ENCODE measurements at places on chromosomes 12 and 14.

DNA sequence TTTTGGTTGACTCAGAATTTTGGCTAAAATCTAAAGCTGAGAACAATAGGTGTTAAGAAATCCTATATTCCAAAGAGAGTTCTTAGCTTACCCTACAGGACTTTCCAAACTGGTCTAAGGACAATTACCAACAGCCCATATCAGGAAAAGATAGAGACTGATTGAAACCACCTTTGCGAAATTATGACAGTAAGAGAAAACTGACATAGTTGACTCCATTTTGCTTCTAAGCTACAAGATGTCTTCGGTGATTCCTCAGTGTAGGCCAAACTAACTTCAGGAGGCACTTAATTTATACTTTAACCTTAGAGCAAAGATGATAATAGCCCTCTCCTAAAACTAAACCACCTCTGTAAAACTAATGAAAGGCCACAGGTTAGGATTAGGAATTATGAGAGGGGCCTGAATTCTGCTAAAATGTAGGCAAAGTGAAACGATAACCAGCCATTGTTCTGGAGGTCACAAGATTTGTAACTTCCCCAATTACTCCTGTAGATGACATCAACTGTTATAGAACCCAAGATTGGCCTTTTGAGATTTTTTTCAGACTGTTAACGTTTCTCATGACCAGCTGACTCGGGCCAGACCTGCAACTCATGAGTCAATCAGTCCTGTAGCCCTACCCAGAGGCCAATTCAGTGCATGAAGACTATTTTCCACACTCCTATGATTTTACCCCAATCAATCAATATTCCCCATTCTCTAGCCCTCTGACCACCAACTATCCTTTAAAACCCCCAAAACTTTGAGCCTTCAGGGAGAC, 43.0 kb downstream of the KLRG1 start:
- no peaks in the 10 kb centered on the region for H3K4me1 ChIP-seq
- H3K4me3 ChIP-seq: no peak overlapping the region
- no peak overlapping the region for H3K27ac ChIP-seq
- H3K36me3 ChIP-seq: no peaks in the 10 kb centered on the region
- DNase-seq: no peak
- no peaks in the 10 kb centered on the region for H3K27me3 ChIP-seq

DNA sequence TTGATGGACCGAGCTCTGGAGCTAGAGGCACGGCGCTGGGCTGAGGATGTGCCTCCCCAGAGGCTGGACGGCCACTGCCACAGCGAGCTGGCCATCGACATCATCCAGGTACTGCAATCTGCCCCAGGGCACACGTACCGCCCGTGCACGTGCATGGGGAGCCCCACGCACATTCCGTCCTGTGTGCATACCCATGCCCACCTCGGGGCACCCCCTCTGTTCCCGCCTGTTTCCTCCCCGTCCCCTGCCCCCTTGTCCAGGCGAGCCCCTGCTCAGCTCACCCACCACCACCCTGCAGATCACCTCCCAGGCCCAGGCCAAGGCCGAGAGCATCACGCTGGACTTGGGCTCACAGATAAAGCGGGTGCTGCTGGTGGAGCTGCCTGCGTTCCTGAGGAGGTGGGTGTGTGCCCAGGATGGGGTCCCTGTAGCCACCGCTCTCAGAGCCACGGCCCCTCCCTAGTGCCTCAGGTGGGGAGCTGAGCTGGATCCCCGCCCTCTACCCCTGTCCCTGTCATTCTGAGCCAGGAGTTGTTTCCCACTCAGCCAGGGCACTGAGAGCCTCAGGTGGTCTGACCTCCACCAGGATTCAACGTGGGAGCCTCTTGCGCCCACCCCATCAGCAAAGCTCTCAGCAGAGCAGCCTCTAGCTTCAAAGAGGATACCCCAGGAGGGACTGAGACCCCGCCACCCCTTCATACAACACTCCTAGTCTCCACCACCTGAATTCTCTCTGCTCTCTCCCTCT, 6.9 kb downstream of the TNFAIP2 start:
- H3K27me3 ChIP-seq: peaks cover 25% of the 10 kb centered on the region
- H3K36me3 ChIP-seq: peaks cover 6% of the 10 kb centered on the region

DNA sequence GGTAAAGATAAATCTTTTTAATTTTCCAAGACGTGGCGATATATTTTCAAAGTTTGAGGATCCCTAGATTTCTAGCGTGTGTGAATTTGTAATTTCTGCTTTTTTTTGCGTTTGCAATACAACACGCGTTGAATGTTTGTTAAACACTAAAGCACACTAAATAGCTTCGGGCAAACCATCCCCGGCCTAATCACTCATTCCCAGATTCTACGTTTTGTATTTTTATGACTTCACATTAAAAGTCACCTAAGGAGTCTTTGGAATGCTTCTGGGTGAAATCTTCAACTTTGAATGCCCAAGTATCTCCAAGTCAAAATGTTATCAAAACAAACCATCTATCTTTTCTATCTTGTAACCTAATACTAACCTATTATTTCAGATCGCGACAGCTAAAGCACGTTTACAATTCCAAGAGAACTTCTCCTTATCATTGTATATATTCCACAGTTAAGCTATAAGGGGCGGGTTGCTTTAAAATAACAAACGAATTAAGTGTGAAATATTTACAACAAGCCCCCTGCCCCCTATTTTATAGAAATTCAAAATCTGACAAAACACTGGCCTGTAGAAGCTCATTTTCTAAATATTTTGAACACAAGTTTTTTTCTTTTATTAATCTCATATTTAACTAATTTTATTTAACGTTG, 1.1 kb downstream of the ALX1 start:
- peaks cover 8% of the 10 kb centered on the region for H3K4me1 ChIP-seq
- H3K27me3 ChIP-seq: peaks cover 36% of the 10 kb centered on the region
- H3K27ac ChIP-seq: no peak overlapping the region
- H3K36me3 ChIP-seq: no peaks in the 10 kb centered on the region
- peak overlapping the region; percentile 68 for H3K4me3 ChIP-seq
- no peak for DNase-seq

- DNase-seq: peak; percentile 51
- no peaks in the 10 kb centered on the region for H3K27me3 ChIP-seq
- H3K4me1 ChIP-seq: no peaks in the 10 kb centered on the region
- no peaks in the 10 kb centered on the region for H3K36me3 ChIP-seq
- no peak overlapping the region for H3K27ac ChIP-seq
Measured at GRCh38 chr14:86221000-86221399, 691.1 kb downstream of the FLRT2 start.

- H3K36me3 ChIP-seq: no peaks in the 10 kb centered on the region
- no peak overlapping the region for H3K27ac ChIP-seq
- 0 out of 2 replicates have a peak, but pooled peaks cover 3% of the 10 kb centered on the region for H3K27me3 ChIP-seq
- no peak overlapping the region for H3K4me3 ChIP-seq
- H3K4me1 ChIP-seq: peaks cover 8% of the 10 kb centered on the region
- no peak for DNase-seq
Measured at GRCh38 chr12:117113231-117113630, 14.0 kb upstream of the TESC start.

DNA sequence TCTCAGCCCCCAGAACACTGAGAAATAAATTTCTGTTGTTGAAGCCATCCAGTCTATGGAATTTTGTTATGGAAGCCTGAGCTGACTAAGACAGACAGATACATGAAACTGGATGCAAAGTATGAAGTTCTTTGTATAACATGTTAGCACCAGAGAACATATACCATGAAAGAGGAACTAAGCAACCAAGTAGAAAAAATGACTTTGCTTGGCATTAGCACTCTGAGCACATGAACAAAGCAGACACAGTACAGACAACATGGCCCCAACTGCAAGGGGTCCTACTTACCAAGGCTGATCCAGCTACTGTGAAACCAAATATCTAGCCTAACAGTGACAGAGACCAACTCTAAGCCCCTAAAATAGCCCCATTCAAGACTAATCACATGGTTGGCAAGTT, 13.8 kb downstream of the EXOC5 start:
- H3K27me3 ChIP-seq: no peaks in the 10 kb centered on the region
- H3K4me1 ChIP-seq: peaks cover 3% of the 10 kb centered on the region
- no peak for DNase-seq
- no peaks in the 10 kb centered on the region for H3K36me3 ChIP-seq
- no peak overlapping the region for H3K27ac ChIP-seq

- no peak overlapping the region for H3K27ac ChIP-seq
- no peaks in the 10 kb centered on the region for H3K36me3 ChIP-seq
- H3K4me3 ChIP-seq: no peak overlapping the region
- H3K27me3 ChIP-seq: no peaks in the 10 kb centered on the region
- H3K4me1 ChIP-seq: no peaks in the 10 kb centered on the region
Measured at GRCh38 chr12:119578112-119578511, 15.5 kb upstream of the TMEM233 start.

- DNase-seq: no peak
- H3K4me3 ChIP-seq: no peak overlapping the region
- H3K27ac ChIP-seq: no peak overlapping the region
- peaks cover 2% of the 10 kb centered on the region for H3K4me1 ChIP-seq
- no peaks in the 10 kb centered on the region for H3K27me3 ChIP-seq
Measured at GRCh38 chr14:23185063-23185462, 1.6 kb upstream of the SLC7A8 start.

DNA sequence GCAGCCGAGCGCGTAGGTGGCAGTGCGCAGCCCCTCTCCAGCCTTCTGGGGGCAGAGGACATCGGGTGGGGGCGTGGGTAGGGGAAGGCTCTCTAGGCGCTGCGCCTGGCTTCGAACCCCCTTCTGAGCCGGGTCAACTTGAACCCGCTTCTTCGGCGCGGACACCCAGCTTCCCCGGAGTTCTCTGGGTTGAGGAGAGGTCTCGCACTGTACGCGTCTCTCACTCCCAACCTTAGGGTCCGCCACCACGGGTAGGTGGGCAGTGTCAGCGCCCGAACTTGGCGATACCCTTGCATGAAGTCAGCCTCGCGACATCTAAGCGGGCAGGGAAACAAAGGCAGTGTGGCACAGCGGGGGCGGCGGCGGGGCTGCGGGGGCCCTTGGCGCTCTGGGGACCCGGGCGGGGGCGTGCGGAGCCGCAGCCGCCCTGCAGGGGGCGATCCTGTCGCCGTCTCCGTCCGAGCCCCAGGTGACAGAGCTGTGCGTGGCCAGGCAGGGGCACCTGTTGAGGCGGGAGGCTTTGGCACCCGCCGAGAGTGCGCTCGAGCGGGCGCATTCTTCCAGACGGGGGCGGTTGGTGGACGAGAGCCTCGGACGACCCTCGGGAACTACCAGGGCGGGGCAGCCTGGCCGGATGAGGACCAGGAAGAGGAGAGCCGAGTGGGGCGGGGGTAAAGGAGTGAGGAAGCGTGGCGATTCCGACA, 1.1 kb downstream of the GALNT16 start:
- peak; percentile 87 for DNase-seq
- H3K27ac ChIP-seq: no peak overlapping the region
- peak overlapping the region; percentile 94 for H3K4me3 ChIP-seq
- peaks cover 7% of the 10 kb centered on the region for H3K4me1 ChIP-seq

DNA sequence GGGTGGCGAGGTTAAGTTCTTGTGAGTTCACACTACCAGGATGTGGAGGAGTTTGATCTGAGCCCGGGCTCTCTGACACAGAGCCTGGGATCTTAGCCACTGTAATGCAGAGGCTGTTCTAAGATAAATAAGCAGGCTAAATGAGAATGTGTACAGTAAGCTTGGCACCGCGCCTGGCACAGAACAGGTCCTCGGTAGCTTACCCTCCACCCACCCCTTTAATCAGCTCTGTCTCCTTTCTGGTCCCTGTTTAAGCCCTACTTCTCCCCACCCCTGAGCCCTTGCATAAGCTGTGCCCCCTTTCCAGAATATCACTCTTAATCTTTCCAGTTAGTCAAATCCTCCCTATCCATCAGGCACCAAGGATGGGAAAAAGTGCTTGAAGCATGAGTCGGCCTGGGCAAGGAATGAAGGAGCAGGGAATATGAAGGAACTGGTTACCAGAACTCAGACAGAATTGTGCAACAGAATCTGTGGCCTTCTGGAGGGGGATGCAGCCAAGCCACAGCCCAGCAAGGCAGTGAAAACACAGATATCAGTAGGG, 32.8 kb upstream of the CMKLR1 start:
- H3K4me3 ChIP-seq: no peak overlapping the region
- no peaks in the 10 kb centered on the region for H3K27me3 ChIP-seq
- H3K4me1 ChIP-seq: no peaks in the 10 kb centered on the region
